Activated CD4-positive, alpha-beta memory T cell treated with anti-CD3 and anti-CD28 coated beads for 36 hours (primary cell): ENCODE measurements at places on chromosomes 11 and 22.

DNA sequence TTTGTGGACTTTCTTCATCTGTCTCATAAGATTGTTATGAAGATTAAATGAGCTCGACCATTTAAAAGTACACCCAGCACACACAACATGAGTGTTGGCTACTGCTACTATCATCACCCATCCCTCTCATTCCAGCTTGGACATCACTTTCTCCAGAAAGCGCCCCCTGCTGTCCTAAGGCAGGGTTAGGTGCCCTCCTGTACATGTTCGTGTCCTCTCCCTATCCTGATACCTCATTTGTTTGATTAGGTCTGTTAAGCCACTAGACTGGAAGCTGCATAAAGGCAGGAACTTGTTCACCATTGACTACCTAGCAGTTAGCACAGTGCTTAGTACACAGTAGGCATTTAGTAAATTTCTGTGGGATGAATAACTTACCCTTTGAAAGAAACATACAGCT, 85.5 kb downstream of the ENTHD1 start:
- peak; percentile 61 for DNase-seq

DNA sequence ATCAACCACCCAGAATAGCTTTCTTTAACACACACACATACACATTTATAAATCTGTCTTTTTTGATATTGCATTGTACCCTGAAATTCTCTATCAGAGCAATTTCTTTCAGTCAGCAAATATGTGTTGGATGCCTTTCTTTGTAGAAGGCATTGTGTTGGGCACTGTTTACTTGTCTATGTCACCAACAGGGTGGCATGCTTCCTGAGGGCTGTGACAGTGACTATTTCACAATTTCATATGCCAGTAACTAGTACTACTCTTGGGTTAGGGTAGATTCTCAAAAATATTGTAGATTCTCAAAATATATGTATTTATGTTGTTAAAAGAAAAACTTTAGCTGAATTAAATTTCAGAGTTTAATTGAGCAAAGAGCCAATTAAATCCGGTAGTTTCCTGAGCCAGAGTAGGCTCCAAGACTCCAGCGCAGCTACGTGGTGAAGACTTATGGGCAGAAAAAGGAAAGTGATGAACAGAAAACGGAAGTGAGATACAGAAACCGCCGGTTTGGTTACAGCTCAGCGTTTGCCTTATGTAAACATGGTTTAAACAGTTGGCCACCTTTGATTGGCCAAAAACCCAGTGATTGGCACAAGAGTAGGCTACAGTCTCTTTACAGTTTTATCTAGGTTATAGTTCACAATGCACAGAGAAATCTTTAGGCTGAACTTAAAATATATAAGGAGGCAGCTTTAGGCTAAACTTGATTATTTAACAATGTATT, 723.3 kb downstream of the NTM start:
- DNase-seq: peak; percentile 8

- DNase-seq: no peak
These were observed 15.3 kb upstream of the NELL1 start for GRCh38 chr11:20654038-20654437.

GRCh38 chr11:16811136-16812020, 72.9 kb downstream of the C11orf58 start:
- DNase-seq: no peak
